NCI-H1417 (cell line): ENCODE measurements at places on chromosomes 1 and 21.

GRCh38 chr1:182229921-182230491, 161.6 kb downstream of the GLUL start:
- peak; percentile 91 for DNase-seq

DNA sequence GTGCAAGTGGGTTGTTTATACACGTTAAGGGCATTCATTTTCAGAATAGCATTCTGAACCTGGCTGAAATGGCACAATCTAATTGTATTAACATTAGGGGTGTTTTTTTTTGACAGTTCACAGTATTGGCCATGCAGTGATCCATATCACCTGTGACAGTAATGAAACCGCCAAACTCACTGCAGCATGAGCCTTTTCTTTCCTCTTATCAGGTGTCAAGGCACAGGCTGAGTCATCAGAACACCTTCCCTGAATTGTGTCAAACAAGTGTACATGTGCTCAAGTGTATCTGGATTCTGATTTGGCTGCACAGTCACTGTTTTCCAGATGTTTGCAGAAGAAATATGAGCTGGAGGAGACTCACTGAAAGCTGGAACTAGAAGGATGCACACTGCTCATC, 47.7 kb upstream of the C8B start:
- peak; percentile 23 for DNase-seq

DNA sequence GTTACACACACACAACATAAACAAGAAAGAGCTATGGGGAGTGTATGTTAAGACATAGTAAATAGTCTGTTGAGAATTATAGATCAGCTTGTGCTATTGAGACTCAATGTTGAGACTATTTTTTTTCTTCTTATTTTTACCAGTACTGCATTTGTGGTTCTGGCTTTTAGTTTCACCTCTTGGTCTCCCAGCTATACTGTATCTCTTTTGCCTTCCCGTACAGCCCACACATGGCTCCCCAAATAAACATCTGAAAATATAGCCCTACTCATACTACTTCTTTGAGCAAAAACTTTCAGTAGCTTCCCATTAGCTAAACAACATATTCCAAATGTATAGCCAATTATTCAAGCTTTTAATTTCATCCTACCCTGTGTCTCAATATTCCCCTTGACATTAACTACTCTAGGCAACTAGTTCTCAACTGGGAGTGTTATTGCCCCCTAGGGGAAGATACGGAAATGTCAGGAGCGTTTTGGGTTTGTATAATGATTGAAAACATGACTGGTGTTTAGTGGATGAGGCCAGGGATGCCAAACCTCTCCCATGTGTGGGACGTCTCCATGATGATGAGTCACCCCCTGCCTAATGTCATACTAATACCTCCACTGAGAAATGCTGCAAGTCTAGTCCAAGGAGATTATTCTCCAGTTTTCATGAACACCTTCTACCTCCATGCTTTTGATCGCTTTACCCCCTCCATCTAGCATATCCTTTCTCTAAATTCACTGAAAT, 6.8 kb downstream of the RPE65 start:
- DNase-seq: peak; percentile 64

DNA sequence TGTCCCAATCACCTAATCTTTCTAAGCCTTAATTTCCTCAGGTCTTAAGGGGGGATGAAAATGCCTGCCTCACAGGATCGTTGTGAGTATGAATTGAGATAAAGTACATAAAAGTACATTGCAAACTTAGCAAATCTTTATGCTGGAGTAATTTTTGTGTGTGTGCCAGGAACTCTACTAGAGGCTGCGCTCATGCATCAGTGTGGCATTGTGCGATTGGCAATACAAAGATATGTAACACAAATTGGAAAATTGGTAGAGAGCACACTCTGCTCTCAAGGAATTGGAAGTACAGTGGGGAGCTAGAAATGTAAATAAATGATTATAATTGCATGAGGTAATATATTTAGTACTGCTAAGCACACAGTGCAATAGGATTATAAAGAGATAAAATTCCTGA, 398.3 kb downstream of the DUSP10 start:
- no peak for DNase-seq

DNA sequence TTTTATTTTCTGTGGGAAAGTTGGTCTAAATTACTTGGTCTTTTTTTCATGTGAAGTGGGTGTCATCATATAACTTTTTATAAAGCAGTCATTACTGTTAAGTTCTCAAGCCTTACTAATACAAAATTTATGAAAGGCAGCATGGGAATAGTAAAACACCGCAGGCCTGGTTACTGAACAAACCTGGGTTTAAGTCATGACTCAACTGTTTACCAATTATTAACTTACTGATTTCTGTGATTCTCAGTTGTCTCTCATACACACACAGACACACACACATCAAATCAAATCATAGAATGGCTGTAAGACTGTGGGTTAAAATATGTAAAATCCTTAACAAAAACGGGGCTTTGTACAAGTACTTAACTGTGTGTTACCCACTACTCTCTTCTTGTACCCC, 14.6 kb downstream of the MAEL start:
- no peak for DNase-seq

GRCh38 chr1:235147269-235147668, 13.8 kb downstream of the RBM34 start:
- DNase-seq: no peak

GRCh38 chr21:44711327-44712202, at the start of gene TSPEAR:
TSS of gene TSPEAR (minus strand) at chr21:44711572. CDS start at chr21:44711514, 58 bp downstream.
- DNase-seq: peak; percentile 96

DNA sequence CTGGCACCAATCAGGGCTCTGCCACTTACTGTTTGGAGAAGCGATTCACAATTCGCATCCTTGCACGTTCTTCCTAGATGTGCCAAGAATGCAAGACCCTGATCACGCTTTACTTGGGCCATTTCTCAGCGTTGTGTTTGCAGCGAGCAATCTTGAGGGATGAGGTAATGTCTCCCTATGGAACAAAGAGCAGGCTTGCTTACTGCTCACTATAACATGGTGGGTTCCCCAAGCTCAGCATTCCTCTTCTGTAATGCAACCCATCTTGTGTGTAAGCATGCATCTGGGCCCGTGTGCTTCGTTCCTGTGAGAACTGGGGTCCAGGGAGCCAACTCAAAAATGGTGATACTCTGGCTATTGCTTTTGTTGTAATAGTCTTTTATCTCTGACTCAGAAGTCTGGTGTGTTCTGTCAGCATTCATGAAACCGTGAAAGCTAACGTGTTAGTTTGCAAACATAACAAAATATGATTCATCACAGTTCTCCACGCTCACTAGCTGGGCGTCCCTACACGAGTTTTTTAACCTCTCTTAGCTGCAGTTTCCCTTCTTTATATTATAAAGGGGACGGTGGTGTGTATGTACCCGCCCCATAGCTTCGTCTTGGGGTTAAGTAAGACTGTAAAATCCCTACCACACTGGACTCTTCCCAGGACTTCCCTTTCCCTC, 33.3 kb downstream of the DNTTIP2 start:
- DNase-seq: peak; percentile 81

DNA sequence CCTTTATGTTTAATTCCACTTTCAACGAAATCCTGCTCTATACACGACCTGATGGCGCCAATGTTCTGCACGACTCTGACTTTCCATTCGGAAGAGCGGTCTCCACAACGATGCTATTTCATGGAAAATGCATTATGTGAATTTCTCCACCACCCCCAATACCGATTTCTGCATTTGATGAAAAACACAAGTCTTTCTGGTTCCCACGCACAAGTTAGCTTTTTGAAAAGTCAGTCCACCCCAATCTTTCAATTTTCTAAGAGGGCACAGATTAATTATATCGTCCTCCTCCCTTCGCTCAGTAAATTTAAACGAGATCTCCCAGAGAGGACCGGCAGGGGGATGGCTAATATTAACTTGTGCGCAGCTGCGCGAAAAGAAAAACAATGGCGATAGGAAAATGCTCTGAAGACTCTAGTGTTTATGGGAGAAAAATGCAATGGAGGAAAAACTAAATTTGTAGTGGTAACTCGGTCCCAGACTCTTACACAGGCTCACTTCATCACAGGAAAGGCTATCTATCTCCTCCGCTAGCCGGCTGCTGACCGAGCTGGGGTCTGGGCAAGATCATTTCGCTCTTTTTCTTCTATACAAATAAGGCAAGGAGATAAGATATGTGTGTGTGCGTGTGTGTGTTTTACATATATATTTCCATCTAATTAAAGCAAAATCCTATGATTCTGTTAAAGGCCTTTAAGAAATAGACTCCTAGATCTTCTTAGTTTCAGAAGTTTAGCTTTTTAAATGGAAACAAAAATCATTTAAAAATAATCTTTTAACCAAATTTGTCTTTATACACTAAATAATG, 1.2 kb upstream of the LHX8 start:
- DNase-seq: no peak

DNA sequence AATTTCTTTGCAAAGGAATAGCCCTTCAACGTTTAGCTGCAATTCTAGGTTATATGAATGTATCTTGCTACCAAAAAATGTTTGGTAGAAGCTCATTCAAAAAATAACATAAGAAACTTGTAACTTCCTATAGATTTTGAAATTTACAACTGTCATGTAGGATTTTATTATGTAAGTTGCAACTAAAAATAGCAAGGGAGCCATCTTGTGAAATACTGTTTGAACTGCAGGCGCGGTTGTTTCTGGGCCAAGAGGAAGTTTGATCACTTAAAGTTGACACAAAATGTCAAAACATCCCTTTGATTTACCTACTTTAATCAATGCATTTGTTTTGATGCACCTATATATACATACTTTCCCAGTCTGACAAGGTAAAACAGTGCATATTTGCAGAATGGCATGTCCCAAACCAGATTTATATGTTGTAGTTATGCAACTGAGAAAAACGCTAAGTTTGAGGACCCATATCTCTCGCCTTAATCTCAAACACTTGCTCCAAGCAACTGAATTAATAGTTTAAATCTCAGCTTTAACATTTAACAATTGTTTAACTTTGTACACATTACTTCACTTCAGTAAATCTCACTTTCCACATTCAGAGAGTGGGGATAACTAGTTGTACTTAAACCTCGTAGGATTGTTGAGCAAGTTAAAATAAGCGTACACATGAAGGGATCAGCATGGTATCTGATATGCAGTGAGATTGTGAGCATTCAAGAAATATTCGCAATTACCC, 63.9 kb downstream of the KCNK2 start:
- DNase-seq: peak; percentile 12

GRCh38 chr1:147579934-147580537, 38.7 kb downstream of the BCL9 start:
- no peak for DNase-seq

DNA sequence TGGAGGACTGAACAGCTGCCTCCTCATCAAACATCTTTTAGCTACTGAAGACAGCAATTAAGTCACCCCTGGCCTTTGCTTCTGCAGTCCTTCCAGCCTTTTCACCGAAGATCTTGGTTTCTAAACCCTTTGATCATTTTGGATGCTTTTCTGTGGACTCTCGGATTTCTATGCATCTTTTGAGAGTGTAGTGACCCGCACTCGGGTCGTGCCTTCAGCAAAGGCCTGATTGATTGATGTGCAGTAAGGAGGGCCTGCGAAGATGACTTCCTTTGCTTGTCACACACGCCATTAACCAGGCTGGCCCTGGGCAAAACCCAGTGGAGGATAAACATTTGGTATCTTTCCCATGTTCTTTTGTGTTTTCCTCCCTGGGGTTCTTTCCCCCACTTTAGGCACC, 157.5 kb upstream of the CD34 start:
- DNase-seq: no peak

- no peak for DNase-seq
These were observed 272.5 kb downstream of the SIPA1L2 start for GRCh38 chr1:232357416-232357815.

GRCh38 chr1:203180611-203181330, 5.1 kb upstream of the MYBPH start:
- no peak for DNase-seq

DNA sequence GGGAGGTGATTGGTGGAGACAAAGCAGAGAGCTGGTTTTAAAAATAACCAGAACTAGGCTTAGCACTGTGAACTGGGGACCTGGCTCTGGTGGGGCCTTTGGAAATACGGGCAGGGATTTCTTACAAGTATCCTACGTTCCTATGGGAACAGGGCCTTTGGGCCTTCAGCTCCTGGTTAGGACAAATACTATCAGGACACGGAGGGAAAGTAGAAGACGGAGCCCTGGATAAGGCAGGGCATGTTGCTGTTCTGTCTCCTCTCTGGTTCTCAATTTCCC, 5.3 kb upstream of the MYOG start:
- DNase-seq: no peak

- DNase-seq: peak; percentile 93
These were observed 4.1 kb downstream of the AXDND1 start for GRCh38 chr1:179369751-179370341.

- DNase-seq: no peak
These were observed 12.0 kb upstream of the CTSS start for GRCh38 chr1:150777544-150777943.
